ENCODE measurements at places on chromosomes 6 and 20.

- no peak for DNase-seq
Measured at GRCh38 chr20:7742479-7742878, 197.8 kb downstream of the HAO1 start.

GRCh38 chr6:63427951-63428350, 108.2 kb upstream of the LGSN start:
- DNase-seq: no peak

GRCh38 chr6:79673947-79674346, 42.8 kb downstream of the SH3BGRL2 start:
- DNase-seq: no peak

DNA sequence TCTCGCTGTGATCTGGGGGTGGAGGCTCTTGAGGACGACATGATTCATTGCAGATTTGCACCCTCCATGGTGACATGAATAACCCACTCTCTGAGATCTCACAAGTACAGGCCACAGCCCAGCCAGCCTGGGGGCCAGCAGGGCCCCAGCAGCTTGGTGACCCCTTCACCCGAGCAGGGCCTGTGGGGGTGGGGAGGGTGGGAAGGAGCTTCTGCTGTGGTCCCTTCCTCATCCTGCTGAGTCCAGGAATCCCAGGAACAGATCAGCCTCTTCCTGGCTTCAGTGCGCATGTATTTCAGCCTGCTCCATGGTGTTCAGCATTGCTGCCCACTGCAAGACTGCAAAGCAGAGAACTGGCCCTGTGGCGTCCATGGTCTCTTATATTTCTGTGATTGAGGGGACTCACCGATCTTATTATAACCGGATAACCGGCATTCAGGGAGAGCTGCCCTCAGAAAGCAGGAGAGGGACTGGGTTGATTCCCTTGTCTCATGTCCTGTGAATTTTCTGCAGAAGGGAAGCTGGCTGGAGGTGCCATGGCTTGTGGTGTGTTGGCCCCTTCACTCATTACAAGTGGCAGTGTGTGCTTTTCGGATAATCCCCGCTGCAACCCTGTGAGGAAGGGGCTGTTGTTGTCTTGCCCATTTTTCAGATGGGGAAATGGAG, 118.8 kb upstream of the FRMD1 start:
- DNase-seq: no peak

DNA sequence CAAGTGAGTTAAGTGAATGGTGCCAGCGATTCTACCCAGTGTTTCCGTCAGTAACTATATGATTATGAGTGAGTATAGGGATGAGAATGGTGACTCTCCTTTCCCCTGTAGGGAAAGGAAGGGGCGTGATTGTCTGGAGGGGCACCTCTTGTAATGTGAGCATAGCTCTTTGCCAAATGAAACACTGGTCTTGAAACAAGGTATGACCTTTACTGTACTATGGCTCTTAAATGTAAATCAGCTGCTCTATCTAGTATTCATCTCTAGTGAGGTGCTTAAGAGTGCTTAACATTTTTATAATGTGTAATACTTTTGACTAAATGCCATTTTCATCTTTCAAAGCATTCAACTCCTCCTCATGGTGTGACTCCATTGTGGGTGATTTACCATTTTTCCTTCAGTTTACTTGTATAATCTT, 11.0 kb downstream of the PANK2 start:
- DNase-seq: no peak

GRCh38 chr6:137133122-137133521, 40.3 kb downstream of the IL22RA2 start:
- no peak for DNase-seq

- DNase-seq: peak; percentile 66
Measured at GRCh38 chr6:29834564-29835436, 7.2 kb downstream of the HLA-G start.

GRCh38 chr6:40550202-40551101, 36.7 kb downstream of the LRFN2 start:
- peak; percentile 15 for DNase-seq

GRCh38 chr6:64955435-64955848, 751.6 kb downstream of the EYS start:
- no peak for DNase-seq

DNA sequence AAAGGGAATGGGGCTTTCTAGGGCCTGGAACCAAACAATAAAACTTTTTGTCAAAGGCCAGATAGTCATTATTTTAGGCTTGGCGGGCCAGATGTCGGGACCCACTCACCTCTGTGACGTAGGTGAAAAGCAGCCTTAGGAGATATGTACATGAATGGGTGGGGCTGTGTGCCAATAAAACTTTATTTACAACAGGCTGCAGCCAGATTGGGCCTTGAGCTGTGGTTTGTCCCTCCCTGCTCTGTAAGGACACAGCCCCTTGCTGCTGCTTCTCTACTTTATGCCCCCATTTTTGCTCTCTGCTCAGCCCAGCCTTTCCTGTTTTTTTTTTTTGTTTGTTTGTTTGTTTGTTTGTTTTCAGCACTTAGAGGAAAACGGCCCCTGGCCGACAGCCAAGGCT, 32.7 kb downstream of the CDH4 start:
- no peak for DNase-seq

DNA sequence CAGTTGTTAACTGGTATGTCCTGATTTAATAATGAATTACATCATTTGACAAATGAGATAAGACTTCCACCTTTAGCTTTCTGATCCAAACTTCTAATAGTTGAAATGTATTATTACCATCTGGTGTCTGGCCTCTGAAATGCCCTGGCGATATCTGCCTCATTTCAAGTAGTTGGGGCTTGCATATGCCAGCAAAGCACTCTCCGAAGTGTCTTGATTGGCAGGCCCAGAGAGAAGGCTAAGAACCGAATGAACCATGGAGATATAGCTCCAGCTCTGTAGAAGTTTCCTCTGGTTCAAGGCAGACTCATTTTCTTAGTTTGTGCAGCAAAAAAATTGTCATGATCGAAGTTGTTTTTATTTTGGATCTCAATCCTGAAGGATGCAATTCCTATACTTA, 13.4 kb upstream of the HIVEP2 start:
- no peak for DNase-seq

DNA sequence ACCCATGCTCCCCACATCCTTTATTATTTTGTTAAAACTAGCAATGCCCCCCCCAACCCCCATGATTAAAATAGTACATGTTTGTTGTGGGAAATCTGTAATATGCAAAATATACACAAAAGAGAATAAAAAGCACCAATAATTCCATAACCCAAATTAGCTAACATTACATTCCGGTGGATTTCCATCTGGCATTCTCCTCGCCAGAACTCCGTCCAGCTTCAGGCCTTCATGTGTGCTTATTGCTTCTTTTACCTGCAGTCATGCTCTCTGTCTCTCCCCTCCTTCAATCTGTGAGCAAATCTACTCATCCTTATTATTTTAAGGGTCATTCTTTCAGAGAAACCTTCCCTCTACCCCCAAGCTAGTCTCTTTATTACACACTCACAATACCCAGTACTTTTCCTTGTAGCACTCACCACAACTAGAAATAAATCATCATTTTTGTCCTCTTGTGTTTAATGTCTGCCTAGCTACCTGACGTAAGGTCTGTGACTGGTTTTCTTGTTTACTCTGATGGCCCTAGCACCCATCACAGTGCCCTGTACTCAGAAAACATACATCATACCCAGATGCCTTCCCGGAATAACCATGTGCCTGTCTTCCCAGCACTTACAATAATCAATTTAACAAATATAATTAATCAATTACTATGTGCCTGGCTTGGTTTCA, 25.6 kb upstream of the IER3 start:
- no peak for DNase-seq

- no peak for DNase-seq
Measured at GRCh38 chr6:124963416-124963785, 1.2 kb downstream of the RNF217 start.

GRCh38 chr6:6405997-6406714, 85.7 kb upstream of the F13A1 start:
- DNase-seq: no peak

DNA sequence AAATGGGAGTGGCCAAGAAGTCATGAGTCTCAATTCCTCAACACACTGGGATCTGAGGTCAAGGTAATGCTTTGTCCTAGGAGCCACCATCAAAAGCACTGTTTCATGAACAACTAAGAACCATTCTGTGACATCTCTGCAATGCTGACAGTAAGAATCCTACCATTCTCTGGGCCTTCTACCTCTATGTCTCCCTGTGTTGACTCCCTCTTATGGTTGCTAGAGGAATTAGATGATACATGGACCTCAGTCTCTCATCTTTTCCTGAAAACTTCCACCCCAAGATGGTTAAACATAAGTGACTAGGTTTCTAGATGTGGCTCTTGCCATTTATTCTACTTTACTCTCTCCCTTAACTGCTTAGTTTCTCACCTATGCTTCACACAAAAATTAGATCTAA, 9.1 kb downstream of the MTRF1L start:
- DNase-seq: no peak

GRCh38 chr6:24430086-24430485, 27.4 kb downstream of the MRS2 start:
- no peak for DNase-seq

GRCh38 chr20:58154113-58154512, 74.3 kb downstream of the ANKRD60 start:
- no peak for DNase-seq

DNA sequence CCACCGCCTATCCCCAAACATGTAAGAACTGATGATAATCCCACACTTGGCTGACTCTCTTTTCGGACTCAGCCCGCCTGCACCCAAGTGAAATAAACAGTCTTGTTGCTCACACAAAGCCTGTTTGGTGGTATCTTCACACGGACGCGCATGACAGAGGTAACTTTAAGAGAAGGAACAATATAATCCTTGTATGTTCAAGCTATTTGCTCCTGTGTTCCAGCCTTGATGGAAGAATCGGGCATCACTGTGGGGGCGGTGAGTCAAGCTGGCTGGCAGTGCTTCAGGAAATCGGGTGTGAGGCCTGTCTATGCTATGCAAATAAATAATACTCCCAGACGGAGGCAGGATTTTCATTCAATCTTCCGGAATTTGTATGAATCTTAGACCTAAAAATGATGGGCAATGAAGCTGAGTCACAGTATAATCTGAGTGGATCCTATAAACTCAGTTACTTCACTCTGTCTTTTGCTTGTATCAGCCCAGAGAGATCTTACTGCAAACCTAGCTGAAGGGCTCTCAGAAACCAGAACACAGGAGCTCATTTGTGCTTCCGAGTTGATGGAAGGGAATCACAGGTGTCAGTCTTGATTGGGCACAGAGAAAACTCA, 45.2 kb upstream of the NT5E start:
- DNase-seq: no peak

DNA sequence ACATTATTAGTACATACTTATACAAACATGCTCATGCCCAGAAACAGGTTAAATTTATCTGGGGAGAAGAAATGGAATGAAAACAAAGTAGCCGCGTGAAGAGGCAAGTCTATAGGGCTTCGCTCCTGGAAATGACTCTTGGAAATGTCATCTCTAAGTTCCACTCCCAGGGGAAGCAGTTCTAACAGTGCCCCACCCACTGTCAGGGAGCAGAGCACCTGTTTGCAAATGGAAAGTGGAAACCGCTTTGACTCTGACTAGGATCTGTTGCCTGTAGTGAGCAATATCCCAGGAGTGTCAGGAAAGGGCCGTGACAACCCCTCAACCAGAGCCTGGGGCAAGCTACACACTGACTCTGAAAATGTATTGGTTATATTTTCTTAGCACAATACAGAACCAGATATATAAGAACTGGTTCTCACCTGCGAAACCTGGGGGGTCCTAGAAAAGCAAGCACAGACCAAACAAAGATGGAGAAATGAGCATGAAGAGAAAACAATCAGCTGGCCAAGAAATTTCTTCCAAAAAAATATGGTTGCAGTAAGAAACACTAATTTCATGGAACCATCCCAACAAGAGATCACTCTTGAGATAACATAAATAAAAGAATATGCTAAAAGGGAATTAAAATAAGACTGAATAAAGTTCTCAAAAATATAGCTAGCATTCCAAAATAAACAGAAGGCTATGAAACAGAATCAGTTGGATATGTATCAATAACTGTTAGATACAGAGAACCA, 47.5 kb upstream of the CRISP1 start:
- DNase-seq: no peak

GRCh38 chr6:165571721-165572132, 91.3 kb downstream of the PDE10A start:
- DNase-seq: no peak

GRCh38 chr6:155432293-155432692, 23.3 kb downstream of the NOX3 start:
- DNase-seq: no peak

DNA sequence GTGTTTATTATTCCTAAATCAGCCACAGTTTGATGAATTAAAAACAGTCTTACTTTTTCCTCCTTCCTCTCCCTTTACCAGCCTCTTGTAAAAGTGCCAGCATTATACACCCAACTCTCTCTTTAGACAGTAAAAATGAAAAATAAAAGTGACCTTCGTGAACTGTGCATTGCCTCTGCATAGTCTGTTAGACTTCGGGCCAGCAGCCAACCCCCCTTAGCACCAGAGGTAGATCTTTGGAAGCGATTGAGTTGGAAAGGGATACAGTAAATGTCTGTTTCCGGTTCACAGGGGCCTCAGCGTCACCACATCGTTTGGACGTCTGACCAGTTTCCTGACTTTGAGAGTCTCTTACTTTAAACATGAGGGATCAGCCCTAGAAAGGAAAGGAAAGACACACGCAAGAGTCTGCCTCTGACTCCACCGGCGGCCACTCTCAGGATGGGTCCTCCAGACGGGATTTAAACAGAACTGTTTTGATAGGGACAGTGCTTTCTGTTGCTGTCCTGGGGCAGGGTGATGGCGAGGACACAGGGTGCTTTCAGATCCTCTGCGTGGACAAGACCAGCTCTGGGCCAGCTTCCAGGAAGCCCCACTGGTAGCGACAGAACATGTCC, 206.6 kb upstream of the PREP start:
- DNase-seq: no peak

DNA sequence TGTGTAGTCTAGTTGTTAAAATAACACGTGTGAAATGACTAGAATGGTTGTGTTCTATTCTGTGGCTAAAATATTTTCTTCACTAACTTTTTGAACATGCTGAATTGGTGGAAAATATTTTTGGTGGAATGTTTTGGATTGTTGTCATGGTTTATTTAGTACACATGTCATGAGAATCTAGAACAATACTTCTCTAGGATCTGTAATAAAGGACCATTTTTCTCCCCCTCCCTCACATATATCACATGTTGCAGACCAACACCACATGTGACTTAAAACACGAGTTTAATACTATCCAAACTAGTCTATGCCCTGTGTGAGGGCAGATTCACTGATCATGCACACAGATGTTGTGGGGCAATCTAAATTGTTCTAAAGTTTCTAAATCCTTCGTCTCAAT, 29.2 kb downstream of the FIG4 start:
- DNase-seq: no peak

DNA sequence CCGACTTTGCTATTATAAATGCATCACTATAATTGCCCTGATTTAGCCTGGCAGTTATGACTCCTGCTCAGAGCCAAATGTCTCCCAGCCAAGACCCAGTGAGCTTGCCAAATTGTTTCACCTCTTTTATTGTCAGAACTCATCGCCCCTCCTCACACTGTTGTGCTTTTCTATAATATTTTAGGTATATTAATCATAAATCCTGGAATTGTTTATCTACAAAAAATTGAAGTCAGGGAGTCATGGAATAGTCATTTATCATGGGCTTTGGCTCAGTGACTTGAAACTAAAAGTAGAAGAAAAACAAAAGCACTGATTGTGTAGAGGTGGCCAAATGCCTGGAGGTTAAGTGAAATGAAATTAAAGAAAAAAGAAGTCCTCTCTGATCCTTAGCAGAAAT, 85.6 kb downstream of the PFDN4 start:
- no peak for DNase-seq

GRCh38 chr6:113127786-113128419, 729.2 kb upstream of the MARCKS start:
- no peak for DNase-seq

GRCh38 chr20:19253316-19253715, 40.9 kb downstream of the SLC24A3 start:
- no peak for DNase-seq

GRCh38 chr6:87623248-87623647, 33.3 kb downstream of the ORC3 start:
- DNase-seq: no peak

Data from stimulated activated naive CD8-positive, alpha-beta T cell treated with anti-CD3 and anti-CD28 coated beads, Interleukin-15, Interleukin-2, amounts not matched to agents 100 U/mL and 50 U/mL, for 24 hours (primary cell).